K562 (cell line): ENCODE measurements at places on chromosomes 16 and 17.

GRCh38 chr16:14310519-14310991 is 239.4 kb downstream of the MRTFB start:
- DNase-seq, result peak; percentile 44

- DNase-seq, result no peak
Observed at GRCh38 chr16:57648125-57648524, 19.7 kb downstream of the ADGRG1 start.

GRCh38 chr17:78378225-78379130 is at the start of gene PGS1:
PGS1 (plus strand) TSS chr17:78378649; CDS start chr17:78378666, 17 bp downstream.
- DNase-seq, result peak; percentile 81

GRCh38 chr17:72656130-72656763 is 436.2 kb downstream of the SLC39A11 start:
- no peak for DNase-seq

- peak; percentile 15 for DNase-seq
Observed at GRCh38 chr16:79776243-79776847, 175.8 kb upstream of the MAF start.

DNA sequence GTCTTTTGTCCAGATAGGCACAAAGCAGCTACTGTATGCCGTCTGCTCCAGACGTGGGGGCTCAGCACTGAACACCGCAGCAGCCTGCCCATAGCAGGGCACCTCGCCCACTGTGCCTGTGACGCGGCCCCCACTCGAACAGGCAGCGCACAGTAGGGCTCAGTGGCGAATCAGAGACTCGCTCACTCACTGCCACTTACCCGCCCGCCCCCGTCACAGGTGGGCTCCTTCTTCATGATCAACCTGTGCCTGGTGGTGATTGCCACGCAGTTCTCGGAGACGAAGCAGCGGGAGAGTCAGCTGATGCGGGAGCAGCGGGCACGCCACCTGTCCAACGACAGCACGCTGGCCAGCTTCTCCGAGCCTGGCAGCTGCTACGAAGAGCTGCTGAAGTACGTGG is 23.6 kb downstream of the TPSG1 start:
- no peak for DNase-seq

- no peak for DNase-seq
Observed at GRCh38 chr17:4625181-4625617, 16.3 kb downstream of the ALOX15 start.

GRCh38 chr17:37255432-37255831 is 120.4 kb upstream of the C17orf78 start:
- no peak for DNase-seq

- DNase-seq, result no peak
Observed at GRCh38 chr16:11503566-11503965, 83.2 kb downstream of the LITAF start.

GRCh38 chr16:67534431-67534830 is 5.8 kb downstream of the RIPOR1 start:
- DNase-seq, result peak; percentile 28

- no peak for DNase-seq
Observed at GRCh38 chr17:29107084-29107483, 64.1 kb downstream of the PIPOX start.

DNA sequence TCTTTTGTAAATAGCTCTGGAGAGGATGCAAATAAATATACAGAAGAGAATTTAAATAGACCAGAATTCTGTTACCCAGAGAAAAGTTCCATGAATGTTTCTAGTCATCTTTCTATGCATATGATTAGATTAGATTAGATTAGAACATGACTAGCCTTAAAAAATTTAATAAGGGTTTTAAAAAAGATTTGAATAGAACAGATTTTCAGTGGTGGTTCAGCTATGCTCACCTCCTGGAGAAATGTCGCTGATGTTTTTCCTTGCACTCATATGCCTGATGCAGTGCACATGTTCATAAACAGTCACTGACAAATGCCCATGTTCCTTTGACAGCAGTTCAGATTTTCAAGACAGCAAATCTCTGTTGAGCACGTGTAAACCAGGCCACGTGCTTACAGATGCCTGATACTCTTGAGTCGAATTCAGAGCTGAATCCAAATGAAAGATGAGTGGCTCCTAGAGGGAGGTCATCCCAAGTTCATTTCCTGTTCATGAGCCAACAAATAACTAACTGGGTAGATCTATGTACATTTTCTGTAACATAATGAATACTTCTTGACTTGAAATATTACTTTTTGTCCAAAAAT is 19.9 kb upstream of the RAB11FIP4 start:
- DNase-seq, result no peak

- DNase-seq, result no peak
Observed at GRCh38 chr17:76178124-76178523, 37.1 kb upstream of the FOXJ1 start.

GRCh38 chr17:42456223-42457106 is 2.2 kb upstream of the ATP6V0A1 start:
- peak; percentile 62 for DNase-seq

DNA sequence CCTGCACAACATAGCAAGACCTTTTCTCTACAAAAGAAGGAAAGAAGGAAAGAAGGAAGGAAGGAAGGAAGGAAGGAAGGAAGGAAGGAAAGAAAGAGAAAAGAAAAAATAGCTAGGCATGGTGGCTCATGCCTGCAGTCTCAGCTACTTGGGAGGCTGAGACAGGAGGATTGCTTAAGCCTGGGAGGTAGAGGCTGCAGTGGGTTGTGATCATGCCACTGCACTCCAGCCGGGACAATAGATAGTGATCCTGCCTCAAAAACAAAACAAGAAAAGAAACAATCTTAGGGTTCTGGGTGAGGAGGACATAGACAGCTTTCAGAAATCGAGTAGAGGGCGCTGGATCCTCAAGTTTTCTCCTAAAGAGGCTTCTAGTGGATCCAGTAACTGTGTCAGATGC is 59.7 kb upstream of the CLEC3A start:
- DNase-seq, result no peak

DNA sequence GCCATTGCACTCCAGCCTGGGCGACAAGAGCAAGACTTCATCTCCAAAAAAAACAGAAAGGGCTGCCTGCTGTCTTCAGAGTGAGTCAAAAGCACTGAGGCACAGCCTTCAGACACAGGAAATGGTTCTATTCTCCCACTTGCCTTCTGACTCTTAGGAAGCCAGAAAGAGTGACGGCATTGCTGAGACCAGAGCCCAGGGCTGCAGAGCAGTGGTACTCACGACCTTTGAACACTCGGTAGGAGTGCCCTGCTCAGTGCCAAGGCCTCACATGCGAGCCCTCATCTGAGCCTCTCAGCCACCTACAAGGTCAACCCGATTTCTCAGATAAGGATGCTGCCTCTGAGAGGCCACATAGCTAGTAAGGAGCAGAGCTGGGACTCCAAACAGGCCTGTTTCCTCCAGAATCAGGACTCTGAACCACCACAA is 3.5 kb upstream of the ITGAE start:
- DNase-seq, result no peak

DNA sequence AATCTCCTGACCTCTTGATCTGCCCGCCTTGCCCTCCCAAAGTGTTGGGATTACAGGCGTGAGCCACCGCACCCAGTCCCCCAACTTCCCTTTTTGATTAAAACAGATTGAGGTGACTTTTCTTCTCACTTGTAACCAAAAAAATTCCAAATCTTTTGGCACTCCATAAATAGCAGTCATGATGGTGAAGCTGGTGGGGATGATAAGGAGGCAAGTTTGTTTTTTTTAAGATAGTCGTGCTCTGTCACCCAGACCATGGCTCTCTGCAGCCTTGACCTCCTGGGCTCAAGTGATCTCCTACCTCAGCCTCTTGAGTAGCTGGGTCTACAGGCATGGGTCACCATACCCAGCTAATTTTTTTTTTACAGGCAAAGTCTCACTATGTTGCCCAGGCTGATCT is 34.7 kb upstream of the PLCG2 start:
- no peak for DNase-seq

GRCh38 chr17:9790889-9791876 is at the start of gene DHRS7C:
DHRS7C (minus strand) TSS chr17:9791592; CDS start chr17:9791284, 308 bp downstream.
- no peak for DNase-seq

DNA sequence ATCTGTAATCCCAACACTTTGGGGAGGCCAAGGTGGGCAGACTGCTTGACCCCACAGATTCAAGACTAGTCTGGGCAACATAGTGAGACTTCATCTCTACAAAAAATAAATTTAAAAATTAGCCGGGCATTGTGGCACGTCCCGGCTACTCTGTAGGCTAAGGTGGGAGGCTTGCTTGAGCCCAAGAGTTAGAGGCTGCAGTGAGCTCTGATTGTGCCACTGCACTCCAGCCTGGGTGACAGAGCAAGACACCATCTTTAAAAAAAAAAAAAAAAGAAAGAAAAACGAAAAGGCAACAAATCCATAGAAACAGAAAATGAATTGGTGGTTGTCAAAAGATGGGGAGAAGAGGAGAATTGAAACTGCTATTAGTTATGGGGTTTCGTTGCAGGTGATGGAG is 27.7 kb downstream of the NCOR1 start:
- no peak for DNase-seq

GRCh38 chr16:88353691-88354090 is 29.1 kb upstream of the ZNF469 start:
- DNase-seq, result no peak

DNA sequence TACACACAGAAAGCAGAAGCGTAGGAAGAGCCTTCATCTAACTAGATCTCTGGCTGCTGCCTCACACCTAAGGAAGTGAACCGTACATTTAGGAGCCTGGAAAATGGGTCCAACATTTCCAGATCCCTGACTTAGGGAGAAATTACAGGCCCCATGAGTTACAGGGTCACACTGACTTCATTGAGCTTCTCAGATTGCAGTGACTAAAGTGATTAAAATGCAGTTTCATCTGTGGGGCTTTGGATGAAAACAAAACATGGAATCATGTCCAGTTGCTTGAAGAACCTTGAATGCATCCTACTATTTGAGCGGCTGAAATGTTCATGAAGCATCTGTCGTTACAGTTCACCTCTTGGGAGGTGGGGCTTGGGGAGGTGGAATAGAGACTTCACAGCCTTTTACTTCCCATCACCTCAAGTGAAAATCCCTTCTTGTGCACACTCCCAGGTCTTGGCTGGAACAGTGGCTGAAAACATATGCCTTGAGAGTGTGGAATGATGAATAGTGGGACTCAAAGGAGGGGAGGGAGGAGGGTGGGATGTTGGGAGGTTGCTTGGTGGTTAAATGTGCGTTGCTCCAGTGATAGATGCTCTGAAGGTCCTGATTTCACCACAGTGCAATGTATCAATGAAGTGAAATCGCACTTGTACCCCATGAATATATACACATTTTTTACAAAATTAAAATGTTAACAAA is 19.7 kb downstream of the TEKT3 start:
- DNase-seq, result no peak

DNA sequence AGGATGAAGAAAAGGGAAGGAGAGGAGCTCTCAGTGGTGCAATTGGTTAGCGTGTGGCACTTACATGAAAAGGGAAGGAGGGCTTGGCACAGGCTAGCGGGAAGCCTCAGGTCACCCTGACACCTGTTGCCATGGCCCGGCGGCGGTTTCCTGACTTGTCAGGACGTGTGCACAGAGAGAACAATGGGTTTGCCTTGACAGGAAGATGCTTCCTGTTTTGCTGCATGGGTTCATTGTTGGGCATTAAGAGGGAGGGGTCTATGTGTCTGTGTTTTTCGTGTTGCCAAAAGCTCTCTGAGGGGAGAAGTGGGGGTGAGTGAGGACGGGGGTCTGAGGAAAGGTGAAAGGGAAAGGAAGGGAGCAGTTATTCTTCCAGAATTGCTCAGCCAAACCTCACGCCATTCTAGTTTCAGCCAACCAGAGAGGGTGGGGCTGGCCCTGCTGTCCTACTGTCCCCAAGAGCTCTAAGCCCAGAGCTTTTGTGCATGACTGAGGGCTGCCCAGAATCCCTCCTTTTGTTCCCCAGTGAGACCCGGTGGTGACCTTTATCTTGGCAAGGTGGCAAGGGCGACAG is 17.1 kb upstream of the CCR7 start:
- DNase-seq, result no peak

DNA sequence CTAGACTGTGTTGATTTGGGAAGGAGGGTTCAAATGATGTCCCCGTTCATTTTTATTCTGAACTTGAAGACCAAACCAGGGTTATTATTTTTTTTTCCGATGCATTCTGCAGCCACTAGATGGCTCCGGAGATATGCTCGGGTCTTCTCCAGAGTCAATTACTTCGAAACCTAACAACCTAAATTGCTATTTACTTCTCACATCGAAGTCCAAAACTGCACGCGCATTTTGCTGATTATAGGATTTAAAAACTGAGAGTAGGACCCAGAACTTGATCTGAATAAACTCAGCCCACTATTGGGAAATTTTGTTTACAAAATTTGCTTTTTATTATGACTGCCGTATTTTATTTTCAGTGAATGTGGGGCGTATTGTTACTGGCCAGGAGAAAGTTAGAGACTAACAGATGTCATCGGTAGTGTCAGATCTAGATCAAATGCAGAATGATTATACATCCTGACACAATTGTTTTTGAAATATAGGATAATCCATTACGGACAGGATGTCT is 263.8 kb downstream of the HS3ST3A1 start:
- peak; percentile 65 for DNase-seq

DNA sequence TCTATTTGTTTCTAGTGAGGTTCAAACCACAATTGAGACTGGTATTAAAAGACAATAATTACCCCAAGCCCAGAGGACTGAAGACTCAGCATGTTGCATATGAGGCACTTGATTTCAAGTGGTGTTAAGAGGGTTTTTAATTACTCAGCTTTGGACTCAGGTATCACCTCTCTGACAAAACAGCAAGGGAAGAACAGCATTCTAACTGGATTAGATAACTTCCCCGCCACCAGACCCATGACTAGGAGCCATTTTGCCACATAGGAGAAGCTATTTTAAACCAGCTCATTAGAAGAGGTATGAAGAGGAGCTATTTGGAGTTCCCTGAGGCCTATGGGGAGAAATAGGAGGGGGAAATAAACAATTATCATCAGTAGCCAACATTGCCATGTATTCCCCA is 226.1 kb upstream of the TOX3 start:
- no peak for DNase-seq

- no peak for DNase-seq
Observed at GRCh38 chr17:27882162-27882840, 10.9 kb downstream of the LYRM9 start.

DNA sequence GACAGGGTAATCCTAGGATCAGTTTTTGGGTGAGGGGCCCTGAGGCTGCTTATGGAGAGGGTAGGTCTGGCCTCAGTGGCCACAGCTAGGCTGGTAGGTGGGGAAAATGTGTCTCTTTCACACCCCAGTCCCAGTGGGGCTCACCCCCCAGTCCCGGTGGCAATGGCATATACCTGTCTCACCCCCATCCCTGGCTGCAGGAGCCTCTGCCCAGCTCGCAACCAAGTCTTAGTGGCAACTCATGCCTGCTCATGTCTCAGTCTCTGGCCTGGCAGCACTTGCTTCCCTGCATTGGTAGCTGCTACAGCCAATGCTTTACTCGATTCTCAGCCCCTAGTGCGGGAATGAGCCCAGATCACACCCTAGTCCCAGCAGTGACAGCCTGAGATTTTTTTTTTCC is 221.5 kb downstream of the BCAS3 start:
- DNase-seq, result no peak

GRCh38 chr16:71412270-71413160 is 29.3 kb downstream of the TLE7 start:
- peak; percentile 81 for DNase-seq

GRCh38 chr17:1074886-1075605 is 78.1 kb downstream of the TIMM22 start:
- no peak for DNase-seq
